Activated CD4-positive, alpha-beta memory T cell treated with anti-CD3 and anti-CD28 coated beads for 36 hours (primary cell): ENCODE measurements at places on chromosomes 6 and 20.

DNA sequence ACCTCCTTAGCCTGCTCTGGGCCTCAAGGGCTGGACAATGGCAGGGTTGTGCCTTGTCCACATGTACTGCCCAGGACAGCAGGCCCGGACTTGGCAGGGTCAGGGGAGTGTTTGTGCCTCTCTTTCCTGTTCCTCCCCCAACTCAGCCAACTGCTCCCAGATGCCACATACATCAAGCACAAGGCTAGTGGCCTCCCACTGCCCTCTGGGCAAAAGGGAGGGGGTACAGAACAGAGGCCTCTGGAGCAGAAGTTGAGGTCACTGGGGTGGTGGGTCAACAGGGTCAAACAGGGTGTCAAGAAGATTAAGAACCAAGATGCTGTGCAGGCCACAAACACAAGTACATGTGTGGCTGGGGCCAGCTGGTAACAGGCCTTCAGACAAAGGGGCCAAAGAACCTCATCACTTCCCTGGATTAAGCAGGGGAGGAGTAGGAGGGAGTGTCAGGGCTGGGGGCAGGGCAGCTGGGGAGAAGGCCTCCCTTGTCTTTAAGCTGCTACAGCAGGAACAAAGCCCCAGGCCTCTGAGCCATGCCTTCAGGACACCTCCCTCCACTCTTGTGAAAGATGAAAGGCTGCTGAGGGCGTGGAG is 36.0 kb downstream of the KCNK5 start:
- H3K36me3 ChIP-seq: peaks cover 53% of the 10 kb centered on the region
- H3K4me3 ChIP-seq: no peak overlapping the region
- H3K4me1 ChIP-seq: peaks cover 10% of the 10 kb centered on the region
- DNase-seq: no peak

DNA sequence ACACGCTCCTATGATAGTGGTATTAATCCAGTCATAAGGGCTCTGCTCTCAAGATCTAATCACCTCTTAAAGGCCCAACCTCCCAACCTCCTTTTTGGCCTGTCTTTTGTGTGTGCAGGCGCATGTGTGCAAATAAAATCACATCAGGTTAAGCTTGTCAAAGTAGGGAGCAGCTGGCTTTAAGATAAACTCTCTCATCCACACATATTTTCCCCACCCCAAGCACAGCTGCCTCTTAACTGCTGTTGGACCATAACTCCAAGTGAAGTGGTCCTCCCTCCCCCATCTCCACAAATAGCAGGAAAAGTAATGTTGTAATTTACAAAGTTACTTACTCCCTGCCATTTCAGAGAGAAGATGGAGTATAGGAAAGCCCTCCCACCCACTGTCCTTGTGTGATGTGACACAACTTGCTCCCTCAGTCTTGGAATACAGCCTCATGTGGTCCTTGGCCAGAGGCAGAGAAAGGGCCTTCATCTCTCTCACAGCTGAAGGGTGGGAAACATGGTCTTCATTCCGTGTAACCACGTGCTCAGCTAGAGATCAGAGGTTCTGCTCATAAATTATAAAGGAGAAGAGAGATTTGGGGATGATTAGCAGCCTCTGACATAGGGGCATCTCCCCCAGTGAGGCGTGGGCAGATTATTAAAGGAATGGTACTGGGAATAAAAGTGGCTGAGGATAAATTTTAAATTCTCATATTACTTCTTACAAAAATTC is 74.8 kb upstream of the TPD52L1 start:
- no peak overlapping the region for H3K4me3 ChIP-seq
- peaks cover 2% of the 10 kb centered on the region for H3K27me3 ChIP-seq
- DNase-seq: no peak
- no peaks in the 10 kb centered on the region for H3K36me3 ChIP-seq
- no peak overlapping the region for H3K27ac ChIP-seq

GRCh38 chr6:3643921-3644738 is 107.4 kb downstream of the PXDC1 start:
- H3K4me1 ChIP-seq: no peaks in the 10 kb centered on the region
- peaks cover 14% of the 10 kb centered on the region for H3K27me3 ChIP-seq
- no peak overlapping the region for H3K4me3 ChIP-seq

- H3K4me1 ChIP-seq: no peaks in the 10 kb centered on the region
- H3K4me3 ChIP-seq: no peak overlapping the region
- H3K27me3 ChIP-seq: no peaks in the 10 kb centered on the region
- no peaks in the 10 kb centered on the region for H3K36me3 ChIP-seq
Measured at GRCh38 chr6:64428186-64428585, 792.6 kb downstream of the PHF3 start.

GRCh38 chr6:39303425-39304153 is 10.6 kb downstream of the KCNK17 start:
- no peak overlapping the region for H3K27ac ChIP-seq
- H3K36me3 ChIP-seq: no peaks in the 10 kb centered on the region
- no peaks in the 10 kb centered on the region for H3K27me3 ChIP-seq

DNA sequence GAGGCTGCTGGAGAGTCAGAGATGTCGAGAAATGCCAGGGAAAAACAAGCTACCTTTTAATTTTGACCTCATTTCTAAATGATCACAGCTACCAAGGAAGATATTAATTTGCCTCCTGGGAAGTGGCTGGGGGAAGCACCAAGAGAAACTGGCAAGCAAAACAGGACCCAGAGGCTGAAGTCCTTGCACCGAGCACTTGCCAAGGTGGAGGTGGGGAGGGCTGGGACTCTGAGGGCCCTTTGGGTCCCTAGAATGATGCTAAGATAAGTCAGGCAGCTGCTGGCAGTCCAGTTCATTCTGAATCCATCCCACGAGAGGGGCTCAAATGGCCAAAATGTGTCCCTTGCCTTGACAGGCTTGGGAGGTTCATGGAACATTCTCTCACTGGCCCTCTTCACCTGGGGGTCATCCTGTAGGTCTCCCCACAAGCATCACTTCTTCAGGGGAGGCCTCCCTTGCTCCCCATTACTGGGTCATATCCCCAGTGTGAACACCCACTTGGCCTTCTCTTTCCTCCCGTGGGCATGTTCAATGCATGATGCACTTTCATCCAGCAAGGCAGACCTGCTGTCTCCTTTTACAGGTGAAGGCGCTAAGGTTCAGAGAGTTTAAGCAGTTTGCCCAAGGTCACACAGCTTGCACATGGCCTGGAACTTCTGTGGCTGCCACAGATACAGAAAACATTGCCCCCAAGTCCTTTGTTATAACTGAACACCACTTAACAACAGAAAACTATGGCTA is 39.1 kb upstream of the BLCAP start:
- H3K36me3 ChIP-seq: no peaks in the 10 kb centered on the region
- H3K27ac ChIP-seq: no peak overlapping the region
- DNase-seq: no peak
- H3K4me3 ChIP-seq: no peak overlapping the region
- H3K27me3 ChIP-seq: peaks cover 45% of the 10 kb centered on the region
- H3K4me1 ChIP-seq: peaks cover 2% of the 10 kb centered on the region
